ENCODE measurements at places on chromosomes 1 and 21. TPM values are rescaled to one million over a fixed set of nuclear protein-coding genes. Genes with fewer than 3 reads are reported as not detected.

The FAM43B gene
- not detected for total RNA-seq

- peaks cover 25% of the 10 kb centered on the region for H3K27me3 ChIP-seq
- peak overlapping the region; percentile 83 for H3K4me3 ChIP-seq
- H3K27ac ChIP-seq, result no peak overlapping the region
- H3K36me3 ChIP-seq, result peaks cover 3% of the 10 kb centered on the region
These were observed 642 bp downstream of the TRIM62 start for GRCh38 chr1:33180911-33181890.

The PTAFR gene
- 0.46 TPM for total RNA-seq

GRCh38 chr1:228471762-228472398 lies 15.3 kb upstream of the RNF187 start:
- H3K36me3 ChIP-seq, result no peaks in the 10 kb centered on the region
- no peak overlapping the region for H3K27ac ChIP-seq
- no peak overlapping the region for H3K4me3 ChIP-seq
- peak; percentile 38 for DNase-seq
- H3K27me3 ChIP-seq, result peaks cover 41% of the 10 kb centered on the region

GRCh38 chr1:9345922-9346321 lies 53.2 kb downstream of the SPSB1 start:
- H3K36me3 ChIP-seq, result no peaks in the 10 kb centered on the region
- H3K4me1 ChIP-seq, result peaks cover 6% of the 10 kb centered on the region
- no peak overlapping the region for H3K27ac ChIP-seq
- no peak overlapping the region for H3K4me3 ChIP-seq

GRCh38 chr1:165439330-165439729 lies 5.6 kb downstream of the RXRG start:
- H3K27me3 ChIP-seq, result peaks cover 33% of the 10 kb centered on the region
- DNase-seq, result no peak
- H3K27ac ChIP-seq, result no peak overlapping the region
- peaks cover 5% of the 10 kb centered on the region for H3K4me1 ChIP-seq
- no peaks in the 10 kb centered on the region for H3K36me3 ChIP-seq

The CHRM3 gene
- 0.50 TPM for total RNA-seq

The LEFTY1 gene
- total RNA-seq, result not detected

DNA sequence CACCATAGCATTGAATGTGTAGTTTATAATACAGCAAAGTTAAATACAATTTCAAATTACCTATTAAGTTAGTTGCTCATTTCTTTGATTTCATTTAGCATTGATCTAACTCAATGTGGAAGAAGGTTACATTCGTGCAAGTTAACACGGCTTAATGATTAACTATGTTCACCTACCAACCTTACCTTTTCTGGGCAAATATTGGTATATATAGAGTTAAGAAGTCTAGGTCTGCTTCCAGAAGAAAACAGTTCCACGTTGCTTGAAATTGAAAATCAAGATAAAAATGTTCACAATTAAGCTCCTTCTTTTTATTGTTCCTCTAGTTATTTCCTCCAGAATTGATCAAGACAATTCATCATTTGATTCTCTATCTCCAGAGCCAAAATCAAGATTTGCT lies at the start of gene ANGPTL3:
TSS of gene ANGPTL3 (plus strand) at position 240 of the 400 bp plus-strand sequence. CDS start at position 287, 47 bp downstream.
- H3K27ac ChIP-seq, result peak within 1 kb of the TSS; percentile 54
- no peak for DNase-seq
- H3K27me3 ChIP-seq, result no peaks in the 10 kb centered on the region
- no peaks in the 10 kb centered on the region for H3K4me1 ChIP-seq
- H3K4me3 ChIP-seq, result no peak within 1 kb of the TSS

- no peaks in the 10 kb centered on the region for H3K27me3 ChIP-seq
- H3K36me3 ChIP-seq, result peaks cover 13% of the 10 kb centered on the region
- peak overlapping the region; percentile 98 for H3K27ac ChIP-seq
- H3K4me1 ChIP-seq, result peaks cover 96% of the 10 kb centered on the region
- H3K4me3 ChIP-seq, result peak overlapping the region; percentile 86
- peak; percentile 41 for DNase-seq
These were observed 91.7 kb downstream of the CDC14A start for GRCh38 chr1:100443811-100444571.

The CLDN8 gene
- not detected for total RNA-seq

DNA sequence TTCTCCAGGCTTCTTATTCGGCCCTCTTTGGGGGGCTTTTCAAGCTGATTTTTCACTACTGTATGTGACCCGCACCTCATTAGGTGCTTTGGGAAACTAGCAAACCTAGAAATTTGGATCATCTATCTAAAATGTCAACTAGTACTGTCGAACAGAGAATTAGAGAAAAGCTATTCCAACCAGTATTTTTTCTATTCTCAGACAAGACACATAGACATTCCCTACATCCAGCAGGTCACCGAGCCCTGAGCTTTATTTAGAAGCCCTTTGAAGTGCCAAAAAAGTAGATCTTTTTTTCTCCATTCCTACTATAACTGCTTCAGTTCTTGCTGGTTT lies 310 bp upstream of the SSR2 start:
- H3K4me1 ChIP-seq, result peaks cover 29% of the 10 kb centered on the region
- H3K27me3 ChIP-seq, result peaks cover 7% of the 10 kb centered on the region
- no peak for DNase-seq
- H3K36me3 ChIP-seq, result peaks cover 19% of the 10 kb centered on the region
- peak overlapping the region; percentile 71 for H3K27ac ChIP-seq

The RHD gene
- total RNA-seq, result 0.12 TPM

DNA sequence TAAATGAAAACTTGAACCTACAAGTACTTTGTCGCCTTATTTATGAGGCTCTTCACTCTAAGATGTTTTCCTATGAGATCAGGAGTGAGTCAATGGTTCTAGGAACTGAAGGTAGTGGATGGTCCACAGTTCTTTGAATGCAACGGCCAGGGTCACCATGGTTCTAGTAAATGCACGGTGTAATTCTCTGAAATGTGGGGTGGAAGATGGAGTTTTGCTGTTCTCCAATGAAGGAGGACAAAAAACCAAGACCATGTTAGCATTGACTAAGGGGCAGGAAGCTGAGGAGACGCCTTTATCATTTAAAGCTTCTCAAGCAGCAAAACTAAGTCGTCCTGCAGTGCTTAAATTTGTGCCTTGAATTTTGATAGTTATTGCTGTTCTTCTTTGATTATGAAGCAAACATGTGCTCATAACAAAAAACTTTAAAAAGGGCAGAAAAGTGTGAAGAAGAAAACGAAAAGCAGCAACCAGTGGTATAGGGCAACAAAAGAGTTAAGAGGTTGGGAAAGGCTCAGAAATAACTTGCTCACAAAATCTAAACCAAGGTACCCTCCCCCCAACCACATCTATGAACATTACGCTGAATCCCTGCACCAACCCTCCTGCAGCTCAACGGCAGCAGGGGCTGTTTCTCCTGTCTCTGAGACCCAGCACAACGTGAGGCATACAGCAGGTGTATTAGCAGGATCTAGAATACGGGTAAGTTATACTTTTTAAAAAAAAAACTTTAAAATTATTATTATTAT lies 85.0 kb downstream of the MRPL37 start:
- H3K27ac ChIP-seq, result peak overlapping the region; percentile 99
- peak; percentile 32 for DNase-seq
- peak overlapping the region; percentile 77 for H3K4me3 ChIP-seq
- peaks cover 85% of the 10 kb centered on the region for H3K4me1 ChIP-seq
- H3K27me3 ChIP-seq, result no peaks in the 10 kb centered on the region
- peaks cover 6% of the 10 kb centered on the region for H3K36me3 ChIP-seq

DNA sequence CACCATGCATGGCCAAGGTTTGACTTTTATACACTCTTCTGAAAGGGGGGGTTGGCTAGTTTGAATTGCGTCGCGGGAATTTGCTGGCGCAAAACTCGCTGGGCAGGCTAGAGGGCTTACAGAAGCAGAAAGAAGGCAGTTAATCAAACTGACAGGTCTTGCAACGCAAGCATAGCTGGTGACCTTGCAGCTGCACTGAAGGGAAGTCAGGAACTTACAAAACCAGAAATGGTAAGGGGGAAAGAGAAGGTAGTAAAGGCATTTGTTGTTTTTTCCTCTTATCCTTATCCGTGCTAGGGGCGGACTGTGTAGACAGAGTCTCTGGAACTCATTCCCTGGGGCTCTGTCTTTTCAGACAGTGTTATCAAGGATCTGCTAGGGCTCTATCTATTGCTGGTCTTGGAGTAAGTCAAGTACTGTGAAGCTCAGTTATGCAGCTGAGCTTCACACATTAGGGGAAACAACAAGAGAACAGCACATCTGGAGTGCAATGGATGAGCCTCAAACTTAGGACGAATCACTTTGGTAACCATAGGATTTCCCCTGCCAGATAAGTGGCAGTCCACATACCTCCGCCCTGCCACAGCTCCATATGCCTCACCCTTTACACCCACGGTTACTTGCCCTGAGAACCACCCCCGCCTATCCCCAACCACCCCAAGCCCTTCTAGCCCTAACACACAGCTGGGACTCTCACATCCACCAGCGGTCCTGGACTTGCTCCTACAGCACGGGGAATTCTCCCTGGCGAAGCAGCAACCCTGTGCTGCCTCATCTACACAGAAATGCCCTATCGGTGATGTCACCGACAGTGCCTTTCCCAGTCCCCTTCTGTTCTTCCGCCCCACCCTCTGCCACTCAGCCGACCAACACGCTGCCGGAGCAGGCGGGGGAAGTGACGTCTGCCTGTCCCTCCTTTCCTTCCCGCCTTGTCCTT lies 251.4 kb downstream of the FAM72C start:
- no peaks in the 10 kb centered on the region for H3K4me1 ChIP-seq
- peak overlapping the region; percentile 70 for H3K27ac ChIP-seq
- H3K4me3 ChIP-seq, result no peak overlapping the region
- no peak for DNase-seq

DNA sequence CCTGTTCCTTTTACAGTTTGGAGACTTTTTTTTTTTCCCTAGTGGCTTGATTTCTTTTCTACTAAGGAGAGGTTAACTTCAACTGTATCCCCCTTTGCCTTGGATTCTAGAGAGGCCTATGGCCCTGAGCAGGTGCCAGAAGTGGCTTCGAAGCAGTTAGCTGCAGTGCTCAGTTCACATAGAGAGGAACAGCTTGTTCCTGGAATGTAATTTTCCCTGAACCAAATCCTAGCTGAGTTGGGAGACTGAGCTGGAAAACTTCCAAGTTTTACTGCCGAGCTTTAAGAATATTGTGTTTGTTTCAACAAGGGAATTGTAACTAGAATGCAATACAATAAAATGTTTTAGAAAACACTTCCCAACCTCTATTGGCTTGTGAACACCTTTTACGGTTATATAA lies 17.5 kb downstream of the RD3 start:
- no peak for DNase-seq
- no peak overlapping the region for H3K27ac ChIP-seq
- H3K36me3 ChIP-seq, result no peaks in the 10 kb centered on the region
- H3K27me3 ChIP-seq, result peaks cover 14% of the 10 kb centered on the region

- H3K4me3 ChIP-seq, result no peak overlapping the region
- DNase-seq, result no peak
- no peak overlapping the region for H3K27ac ChIP-seq
- no peaks in the 10 kb centered on the region for H3K36me3 ChIP-seq
- no peaks in the 10 kb centered on the region for H3K27me3 ChIP-seq
These were observed 53.9 kb upstream of the RBM15 start for GRCh38 chr1:110285316-110285715.

The OSCP1 gene
- 1.4 TPM for total RNA-seq

DNA sequence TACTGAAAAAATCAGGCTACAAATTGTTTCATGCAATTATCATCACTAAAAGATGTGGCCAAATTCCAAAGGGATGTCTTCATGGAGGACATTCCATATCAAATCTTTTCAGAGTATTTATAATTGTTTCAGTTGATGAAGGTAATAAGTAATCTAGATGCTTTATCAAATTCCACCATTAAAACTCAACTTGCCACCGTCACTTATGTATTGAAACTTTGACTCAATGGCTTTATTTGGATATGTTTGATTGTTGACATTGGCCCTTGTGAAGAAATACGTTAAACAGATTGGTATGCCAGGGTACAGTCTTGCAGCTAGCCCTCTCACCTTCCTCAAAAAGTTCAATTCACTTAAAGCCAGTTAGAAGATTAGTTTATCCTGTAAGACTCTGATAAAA lies 32.2 kb upstream of the PALMD start:
- H3K4me3 ChIP-seq, result no peak overlapping the region
- no peaks in the 10 kb centered on the region for H3K36me3 ChIP-seq
- H3K27ac ChIP-seq, result no peak overlapping the region
- H3K4me1 ChIP-seq, result no peaks in the 10 kb centered on the region
- peaks cover 11% of the 10 kb centered on the region for H3K27me3 ChIP-seq

The ST6GALNAC3 gene
- total RNA-seq, result 2.5 TPM

DNA sequence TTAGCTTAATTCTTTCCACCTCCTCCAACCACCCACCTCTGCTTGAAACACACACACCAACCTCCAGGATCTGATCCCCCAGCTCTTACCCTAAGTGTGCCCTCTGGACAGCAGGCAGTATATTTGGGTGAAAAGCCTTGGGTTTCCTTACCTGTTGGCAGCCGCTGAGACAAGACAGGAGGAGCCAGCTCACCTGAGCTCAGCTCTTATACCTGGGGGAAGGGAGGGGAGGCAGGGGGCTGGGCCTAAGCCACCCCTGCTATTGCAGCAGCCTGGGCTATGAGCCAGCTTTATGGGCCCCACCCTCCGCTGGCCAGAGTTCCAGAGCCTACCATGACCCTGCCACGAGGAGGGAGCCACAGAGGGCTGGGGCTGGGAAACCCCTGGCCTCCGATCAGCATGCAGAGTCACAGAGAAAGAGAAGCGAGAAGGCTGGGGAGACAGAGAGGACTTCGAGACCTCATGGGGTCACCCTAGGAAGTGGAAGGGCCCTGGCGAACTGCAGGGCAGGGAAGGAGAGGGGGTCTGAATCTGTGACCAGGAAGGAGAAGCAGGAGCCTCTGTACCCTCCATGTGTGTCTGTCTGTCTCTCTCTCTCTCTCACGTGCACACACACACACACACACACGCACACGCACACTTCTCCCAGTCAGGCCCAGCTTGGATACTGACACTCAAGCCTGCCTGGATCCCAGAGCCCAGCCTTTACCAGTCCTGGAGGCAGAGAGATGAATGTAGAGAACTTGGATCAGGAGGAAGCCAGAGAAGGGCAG lies at the start of gene S100A14:
TSS of gene S100A14 (minus strand) at position 182 of the 773 bp plus-strand sequence. CDS start 467 bp downstream, outside the sequence.
- H3K27ac ChIP-seq, result no peak within 1 kb of the TSS
- H3K36me3 ChIP-seq, result peaks cover 1% of the 10 kb centered on the region
- no peak within 1 kb of the TSS for H3K4me3 ChIP-seq
- no peaks in the 10 kb centered on the region for H3K27me3 ChIP-seq
- peaks cover 19% of the 10 kb centered on the region for H3K4me1 ChIP-seq

DNA sequence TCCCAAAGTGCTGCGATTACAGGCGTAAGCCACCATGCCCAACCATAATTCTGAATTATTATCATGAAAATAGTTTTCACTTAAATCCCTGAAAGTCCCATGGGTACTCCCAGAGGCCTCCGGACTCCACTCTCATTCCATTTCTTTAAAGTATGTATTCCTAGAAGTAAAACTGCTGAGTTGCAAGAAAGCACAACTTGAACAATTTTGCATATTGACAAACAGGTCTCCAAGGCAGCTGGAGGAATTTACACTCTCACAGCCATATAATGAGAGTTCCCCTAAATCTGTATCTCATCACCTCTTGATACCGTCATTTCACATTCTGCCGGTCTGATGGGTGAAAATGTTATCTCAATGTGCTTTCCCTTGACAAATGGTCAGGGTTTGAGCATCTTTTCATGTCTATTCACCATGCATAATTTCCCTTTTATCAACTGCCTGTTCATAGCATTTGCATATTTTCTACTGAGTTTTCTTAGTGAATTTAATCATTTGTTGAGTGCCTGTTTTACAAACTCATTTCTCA lies 129.4 kb downstream of the SMYD3 start:
- H3K27ac ChIP-seq, result no peak overlapping the region
- no peaks in the 10 kb centered on the region for H3K27me3 ChIP-seq
- no peak for DNase-seq

- no peaks in the 10 kb centered on the region for H3K4me1 ChIP-seq
- peaks cover 77% of the 10 kb centered on the region for H3K27me3 ChIP-seq
- no peak overlapping the region for H3K4me3 ChIP-seq
- no peak overlapping the region for H3K27ac ChIP-seq
- H3K36me3 ChIP-seq, result no peaks in the 10 kb centered on the region
These were observed 73.5 kb downstream of the RRAGC start for GRCh38 chr1:38786040-38786436.
